NCI-H2171 (cell line): ENCODE measurements at places on chromosomes 16 and 17.

- peak; percentile 76 for DNase-seq
Measured at GRCh38 chr17:45906237-45906636, 11.9 kb downstream of the MAPT start.

- no peak for DNase-seq
Measured at GRCh38 chr16:57256601-57257395, 11.7 kb downstream of the ARL2BP start.

DNA sequence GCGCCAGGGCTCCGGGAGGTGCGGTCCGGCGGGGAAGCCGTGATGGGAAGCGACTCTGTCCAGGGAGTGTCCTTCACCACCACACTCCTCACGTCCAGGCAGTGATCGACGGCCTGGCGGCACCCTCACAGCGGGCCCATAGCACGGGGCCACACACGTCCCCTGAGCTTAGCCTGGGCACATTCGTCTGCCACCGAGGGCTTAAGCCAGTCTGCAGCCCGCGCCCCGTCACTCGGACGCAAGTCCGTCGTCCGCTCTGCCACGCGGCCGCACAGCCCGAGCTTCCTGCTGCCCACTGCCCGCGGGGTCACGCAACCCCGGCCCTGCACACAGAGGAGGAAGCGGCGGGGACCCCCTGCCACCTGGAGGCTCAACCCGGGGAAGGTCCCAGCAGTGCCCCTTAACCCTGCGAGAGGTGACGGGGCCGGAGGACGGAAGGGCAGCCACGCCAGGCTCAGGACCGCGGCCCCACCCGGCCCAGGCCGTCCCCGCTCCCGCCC, 3.0 kb upstream of the TBX2 start:
- no peak for DNase-seq

DNA sequence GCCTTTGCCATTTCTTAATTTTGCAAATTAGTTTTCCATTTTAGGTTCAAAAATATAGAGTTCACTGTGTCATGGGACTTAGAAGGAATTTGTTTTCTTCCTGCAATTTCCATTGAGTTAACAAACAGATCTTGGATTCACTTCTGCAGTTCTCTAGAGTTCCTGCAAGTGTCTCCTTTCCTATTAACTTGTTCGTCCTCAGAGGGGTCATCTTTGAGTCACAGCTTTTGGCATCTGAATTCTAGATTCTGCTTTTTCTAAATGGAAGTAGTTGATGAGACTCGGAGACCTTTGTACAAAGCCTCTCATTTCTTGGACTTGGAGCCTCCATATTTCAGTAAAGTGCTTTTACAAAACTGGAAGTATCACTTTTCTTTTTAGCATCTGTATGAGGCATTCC, 323.3 kb downstream of the BCAS3 start:
- DNase-seq, result no peak

- DNase-seq, result no peak
Measured at GRCh38 chr17:59427996-59428395, 96.5 kb downstream of the YPEL2 start.

GRCh38 chr17:8057691-8058114, 18.8 kb downstream of the ALOX15B start:
- DNase-seq, result peak; percentile 64

DNA sequence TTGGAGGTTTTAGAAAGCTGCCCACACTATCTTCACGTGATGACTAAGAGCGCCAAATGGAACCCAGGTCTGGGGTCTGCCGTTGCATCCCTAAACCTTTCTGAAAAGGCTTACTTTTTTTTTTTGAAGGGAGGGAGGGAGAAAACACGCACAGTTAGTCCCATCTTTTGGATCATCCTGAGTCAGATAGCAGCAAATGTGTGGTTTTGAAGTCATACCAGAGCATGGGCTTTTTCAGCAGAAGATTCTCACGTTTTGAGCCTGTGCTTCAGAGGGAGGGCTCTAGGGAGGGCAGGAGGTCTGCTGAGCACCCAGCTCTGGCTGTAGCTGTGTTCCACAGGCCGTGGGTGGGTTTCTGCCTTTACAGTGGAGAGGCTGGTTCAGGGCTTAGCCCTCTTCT, 194.7 kb downstream of the SNX29 start:
- no peak for DNase-seq

DNA sequence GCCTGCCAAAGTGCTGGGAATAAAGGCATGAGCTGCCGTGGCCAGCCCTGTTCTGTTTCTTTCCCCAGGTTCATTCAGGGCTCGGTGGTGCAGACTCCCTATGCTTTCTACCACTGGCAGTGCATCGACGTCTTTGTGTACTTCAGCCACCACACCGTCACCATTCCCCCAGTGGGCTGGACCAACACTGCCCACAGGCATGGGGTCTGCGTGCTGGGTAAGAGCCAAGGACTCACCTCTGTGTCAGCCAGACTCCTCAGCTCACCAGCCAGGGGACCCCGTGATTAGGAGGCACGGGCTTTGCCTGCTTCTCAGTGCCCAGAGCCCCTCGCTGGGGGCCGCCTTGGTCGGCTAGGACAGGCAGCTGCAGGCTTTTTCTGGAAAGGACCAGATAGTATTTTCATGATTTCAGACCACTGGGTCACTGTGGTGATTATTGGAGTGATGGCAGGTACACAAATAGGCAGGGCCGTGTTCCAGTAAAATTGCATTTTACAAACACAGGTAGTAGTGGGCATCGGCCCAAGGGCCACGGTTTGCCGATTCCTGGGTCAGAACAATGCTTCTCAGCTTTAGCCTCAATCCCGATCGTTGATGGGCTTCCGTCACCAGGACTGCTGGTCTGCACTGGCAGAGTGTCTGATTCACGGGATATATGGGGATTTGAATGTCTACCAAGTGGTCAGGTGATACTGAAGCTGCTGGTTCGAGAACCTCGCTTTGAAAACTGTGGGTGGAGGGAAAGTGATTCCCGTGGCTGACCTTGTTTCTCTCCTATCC, 5.0 kb downstream of the ENGASE start:
- DNase-seq, result no peak

- no peak for DNase-seq
Measured at GRCh38 chr16:7722761-7723160, 390.1 kb downstream of the RBFOX1 start.

DNA sequence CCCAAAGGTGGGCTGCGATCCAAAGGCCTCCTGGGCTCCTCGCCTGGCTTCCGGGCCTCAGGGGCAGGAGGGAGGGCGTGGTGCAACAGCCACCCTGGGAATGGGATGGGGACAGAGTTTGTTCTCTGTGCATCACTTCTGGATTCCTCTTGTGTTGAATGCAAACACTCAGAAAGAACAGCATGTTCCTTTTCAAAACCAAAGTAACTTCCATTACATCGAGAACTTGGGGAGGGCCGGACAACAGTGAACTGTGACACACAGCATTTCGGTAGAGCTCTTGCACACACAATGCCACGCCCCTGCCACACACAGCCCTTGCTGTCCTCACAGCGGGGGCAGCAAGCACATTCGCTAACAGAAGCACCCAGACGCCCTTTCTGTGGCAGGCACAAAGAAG, 36.1 kb upstream of the FASN start:
- DNase-seq, result no peak

DNA sequence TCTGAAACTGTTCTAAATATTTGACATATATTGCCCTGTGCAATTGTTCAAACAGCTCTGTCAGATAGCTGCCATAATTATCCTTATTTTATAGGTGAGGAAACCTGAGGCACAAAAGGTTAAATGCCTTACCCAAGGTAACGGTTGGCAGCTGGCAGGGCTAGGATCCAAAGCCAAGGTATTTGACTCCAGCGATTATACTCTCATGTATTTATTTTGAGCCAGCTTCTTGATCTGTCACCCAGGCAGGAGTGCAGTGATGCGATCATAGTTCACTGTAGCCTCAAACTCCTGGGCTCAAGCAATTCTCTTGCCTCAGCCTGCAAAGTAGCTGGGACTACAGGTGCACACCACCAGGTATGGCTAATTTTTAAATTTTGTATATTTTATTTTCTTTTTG, 7.2 kb downstream of the ENO3 start:
- no peak for DNase-seq

DNA sequence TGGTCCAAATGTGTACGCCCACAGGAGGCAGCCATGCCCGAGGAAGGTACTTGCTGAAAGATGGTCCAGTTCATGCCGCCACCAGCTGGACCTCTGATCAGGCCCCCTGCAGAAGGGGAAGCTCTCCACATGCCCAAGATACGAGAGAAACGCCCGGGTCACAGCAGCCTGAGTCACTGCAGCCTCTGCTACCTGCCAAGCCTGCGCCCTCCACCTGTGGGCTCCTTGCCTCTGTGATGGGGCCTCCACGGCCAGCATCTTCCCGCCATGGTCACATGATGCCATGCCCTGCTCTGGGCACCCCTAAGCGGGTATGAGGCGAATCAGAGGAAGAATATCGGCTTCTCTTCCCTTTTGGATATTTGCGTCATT, 13.7 kb upstream of the KREMEN2 start:
- DNase-seq, result no peak

- DNase-seq, result no peak
Measured at GRCh38 chr17:42676424-42677011, at the start of gene PLEKHH3. PLEKHH3 (minus strand) TSS chr17:42676994; CDS start chr17:42676563, 431 bp downstream.

- DNase-seq, result no peak
Measured at GRCh38 chr16:6698548-6698947, 634.1 kb upstream of the RBFOX1 start.

GRCh38 chr17:14427900-14428647, 127.2 kb downstream of the HS3ST3B1 start:
- no peak for DNase-seq

- no peak for DNase-seq
Measured at GRCh38 chr17:32276171-32276601, 10.6 kb downstream of the RHBDL3 start.

DNA sequence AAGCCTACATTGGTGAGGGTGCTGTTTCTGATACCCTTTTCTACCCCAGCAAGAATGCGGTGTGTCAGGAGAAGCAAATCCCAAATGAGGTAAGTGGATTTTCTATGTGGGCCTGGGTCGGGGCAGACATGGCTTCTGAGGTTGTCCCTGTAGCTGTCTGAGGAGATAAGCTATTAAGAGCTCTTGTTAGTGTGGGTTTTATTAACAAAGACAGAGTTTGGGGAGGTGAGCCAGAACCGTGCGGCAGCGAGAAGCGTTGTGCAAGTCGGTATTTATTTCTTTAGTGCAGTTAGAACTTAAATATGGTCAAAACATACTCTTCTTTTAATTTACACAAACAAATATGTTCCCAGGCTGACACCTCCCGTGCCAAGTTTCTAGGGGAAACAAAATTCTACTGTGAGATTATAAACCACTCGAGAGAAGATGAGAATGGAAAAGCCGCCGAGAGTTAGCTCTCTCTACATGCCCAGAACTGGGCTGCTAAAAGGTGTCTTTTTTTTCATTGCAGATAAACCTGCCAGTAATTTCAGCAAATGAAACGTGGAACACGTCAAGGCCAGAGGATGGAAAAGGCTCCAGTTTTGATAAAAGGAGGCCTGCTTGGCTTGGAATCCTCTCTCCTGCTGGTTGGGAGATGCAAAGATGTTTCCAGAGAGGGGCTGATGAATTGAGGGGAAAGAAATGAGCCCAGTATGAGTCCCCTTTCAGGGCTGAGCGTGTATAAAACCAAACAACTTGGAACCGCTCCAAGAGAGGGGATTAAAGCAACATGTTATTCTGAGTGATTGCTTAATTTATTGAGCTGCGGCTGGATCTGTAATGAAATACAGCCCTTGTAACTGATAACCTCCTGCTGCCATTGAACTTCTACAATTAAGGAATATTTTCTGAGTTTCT, 254.6 kb downstream of the MRTFB start:
- peak; percentile 86 for DNase-seq

DNA sequence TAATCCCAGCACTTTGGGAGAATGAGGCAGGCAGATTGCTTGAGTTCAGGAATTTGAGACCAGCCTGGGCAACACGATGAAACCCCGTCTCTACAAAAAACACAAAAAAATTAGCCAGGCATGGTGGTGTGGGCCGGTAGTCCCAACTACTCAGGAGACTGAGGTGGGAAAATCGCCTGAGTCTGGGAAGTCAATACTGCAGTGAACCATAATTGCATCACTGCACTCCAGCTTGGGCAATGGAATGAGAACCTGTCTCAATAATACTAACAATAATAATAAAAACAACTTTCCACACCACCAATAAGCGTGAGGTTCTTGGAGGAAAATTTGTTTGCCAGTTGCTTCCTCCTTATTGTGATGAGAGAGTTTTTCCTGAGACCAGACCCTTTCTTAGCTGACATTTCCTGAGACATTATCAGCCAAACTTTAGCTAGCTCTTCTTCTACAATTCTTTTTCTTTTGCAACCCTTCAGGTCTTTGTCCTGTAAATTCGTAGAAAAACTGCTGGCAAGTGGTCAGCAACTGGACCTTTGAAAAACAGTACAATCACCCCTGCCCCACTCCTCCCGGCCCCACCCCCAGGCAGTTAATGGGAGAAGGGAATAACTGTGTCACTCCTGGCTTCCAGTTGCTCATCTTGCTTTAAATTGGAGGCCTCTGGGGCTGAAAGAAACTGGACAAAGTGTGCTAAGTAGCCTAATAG, 3.5 kb upstream of the EZH1 start:
- no peak for DNase-seq

DNA sequence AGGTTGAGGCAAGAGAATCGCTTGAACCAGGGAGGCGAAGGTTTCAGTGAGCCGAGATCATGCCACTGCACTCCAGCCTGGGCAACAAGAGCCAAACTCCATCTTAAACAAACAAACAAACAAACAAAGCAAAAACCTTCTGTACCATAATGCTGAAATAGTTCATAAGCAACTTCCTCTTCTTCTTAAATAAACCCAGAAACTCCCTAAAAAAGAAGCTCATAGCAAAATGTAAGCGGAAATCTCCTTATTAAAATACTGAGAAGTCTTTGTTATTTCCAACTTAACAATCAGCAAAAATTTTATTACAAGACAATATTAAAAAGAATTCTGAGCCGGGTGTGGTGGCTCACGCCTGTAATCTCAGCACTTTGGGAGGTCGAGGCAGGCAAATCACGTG, 82.8 kb downstream of the FBXL20 start:
- DNase-seq, result no peak

GRCh38 chr17:31321966-31322365, 544 bp upstream of the EVI2A start:
- no peak for DNase-seq

DNA sequence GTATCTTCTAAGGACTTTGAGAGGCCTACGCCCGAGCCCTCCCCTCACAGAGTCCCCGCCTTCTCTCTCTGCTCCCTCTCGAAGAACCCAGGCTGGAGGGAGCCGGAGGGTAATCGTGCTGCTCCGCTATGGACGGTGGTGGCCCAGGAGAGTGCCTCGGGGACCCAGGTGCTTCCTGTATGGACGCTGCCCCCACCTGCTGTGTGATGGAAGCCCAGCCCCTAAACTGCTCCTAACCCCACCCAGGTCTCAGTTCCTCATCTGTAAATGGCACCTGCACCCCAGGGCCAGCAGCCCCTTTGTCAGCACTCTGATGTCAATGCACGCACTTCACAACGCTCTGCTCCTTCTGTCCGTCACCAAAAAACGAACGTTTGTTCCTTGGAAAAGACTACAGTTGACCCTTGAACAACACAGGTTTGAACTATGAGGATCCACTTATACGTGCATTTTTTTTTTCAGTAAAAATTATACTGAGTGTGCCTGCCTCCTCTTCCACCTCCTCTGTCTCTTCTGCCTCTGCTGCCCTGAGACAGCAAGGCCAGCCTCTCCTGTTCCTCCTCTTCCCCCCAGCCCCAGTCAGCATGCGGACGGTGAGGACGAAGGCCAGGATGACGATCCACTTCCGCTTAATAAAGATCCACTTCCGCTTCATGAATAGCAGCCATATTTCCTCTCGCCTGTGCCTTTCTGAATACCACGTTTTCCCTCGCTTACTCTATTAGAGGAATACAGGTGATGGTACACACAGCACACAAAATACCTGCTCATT, 118.3 kb downstream of the BANP start:
- no peak for DNase-seq
